ENCODE measurements at places on chromosomes 7 and 10. TPM values are rescaled to one million over a fixed set of nuclear protein-coding genes. Genes with fewer than 3 reads are reported as not detected.

- no peak for DNase-seq
Observed at GRCh38 chr7:76428868-76429805, 4.4 kb downstream of the ZP3 start.

- no peak for DNase-seq
Observed at GRCh38 chr7:157469181-157470016, 132.6 kb downstream of the DNAJB6 start.

DNA sequence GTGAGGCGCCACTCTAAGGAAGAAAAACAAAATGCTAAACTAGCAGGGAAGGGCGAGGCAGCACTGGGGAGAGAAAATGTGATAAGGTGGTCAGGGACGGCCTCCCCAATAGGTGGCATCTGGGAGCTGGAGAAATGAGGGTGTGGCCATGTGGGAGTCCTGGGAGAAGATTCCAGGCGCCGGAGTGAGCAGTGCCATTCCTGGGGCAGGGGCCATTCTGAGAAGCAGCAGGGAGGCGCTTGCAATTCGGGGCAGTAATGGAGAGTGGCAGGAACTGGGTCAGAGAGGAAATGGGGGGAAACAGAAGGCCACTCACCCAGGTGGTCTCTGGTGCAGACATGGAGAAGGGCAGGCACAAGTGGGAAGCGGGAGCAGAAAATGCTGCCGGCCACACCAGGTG, 61.8 kb upstream of the LRRC18 start:
- no peak for DNase-seq

DNA sequence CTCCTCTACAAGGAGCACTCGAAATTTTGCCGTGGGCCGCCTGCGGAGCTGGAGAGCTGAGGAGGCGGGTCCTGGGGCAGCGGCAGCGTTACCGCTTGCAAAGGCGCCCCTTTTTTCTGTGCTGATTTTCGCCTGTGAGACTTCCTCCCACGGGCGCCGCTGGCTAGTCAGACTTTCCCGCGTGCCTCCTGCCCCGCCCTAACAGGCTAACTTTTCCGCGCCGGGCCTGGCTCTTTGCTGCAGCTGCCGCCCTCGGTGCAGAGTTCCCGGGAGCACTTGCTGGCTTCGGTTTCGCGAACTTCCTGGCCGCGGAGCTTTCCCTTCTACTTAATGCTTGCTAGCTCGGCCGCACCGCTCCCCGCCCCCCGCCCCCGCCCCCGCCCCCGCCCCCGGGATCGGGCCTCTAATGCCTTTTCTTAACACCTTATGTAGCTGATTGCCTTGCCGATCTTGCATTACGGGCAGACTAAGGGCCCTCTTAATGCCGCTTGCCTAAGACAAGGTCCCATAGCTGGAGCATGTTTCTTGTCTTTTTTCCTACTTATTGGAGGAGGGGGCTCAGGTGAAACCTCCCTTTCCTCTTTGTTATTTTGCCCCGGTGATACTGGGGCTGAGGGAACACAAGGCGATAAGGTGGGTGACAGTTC, 37.9 kb upstream of the RASGEF1A start:
- DNase-seq, result peak; percentile 66

DNA sequence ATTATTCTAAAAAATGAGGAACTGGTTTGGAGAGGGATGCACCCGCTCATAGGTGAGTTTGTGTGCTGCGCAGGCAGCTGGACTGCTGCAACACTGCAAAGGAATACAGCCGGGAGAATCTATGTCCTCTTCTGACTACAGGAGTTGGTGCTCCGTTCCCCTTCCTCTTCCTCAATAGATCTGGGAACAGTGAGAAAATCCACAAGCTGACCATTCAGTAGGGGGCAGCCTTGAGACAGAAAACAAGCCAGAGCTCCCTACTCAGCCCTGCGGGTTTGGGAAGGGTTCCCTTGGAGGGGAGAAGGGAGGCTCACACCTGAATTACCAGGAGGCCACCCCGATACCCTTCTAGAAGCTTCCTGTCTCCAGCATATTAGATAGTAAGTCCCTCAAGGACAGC, 87.3 kb upstream of the FOXI2 start:
- DNase-seq, result no peak

GRCh38 chr7:137287651-137288258, 55.8 kb downstream of the PTN start:
- DNase-seq, result no peak

DNA sequence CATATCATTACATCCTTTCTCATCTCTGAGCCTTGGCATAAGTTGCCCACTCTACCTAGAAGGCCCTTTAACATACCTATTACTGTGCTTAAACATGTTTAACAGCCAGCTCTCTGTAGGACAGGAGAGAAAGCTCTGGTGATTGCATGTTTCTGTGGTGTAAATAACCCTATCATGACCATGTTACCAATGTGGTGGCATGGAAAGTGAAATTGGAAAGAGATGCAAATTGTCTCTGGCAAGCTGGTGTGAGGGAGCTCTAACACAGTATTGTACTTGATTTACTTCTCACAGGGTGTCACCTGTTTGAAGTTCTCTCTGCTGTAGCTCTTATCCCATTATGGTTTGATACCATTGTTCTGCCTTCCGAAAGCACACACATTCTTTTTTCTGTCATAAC, 231.8 kb upstream of the DKK1 start:
- DNase-seq, result no peak

DNA sequence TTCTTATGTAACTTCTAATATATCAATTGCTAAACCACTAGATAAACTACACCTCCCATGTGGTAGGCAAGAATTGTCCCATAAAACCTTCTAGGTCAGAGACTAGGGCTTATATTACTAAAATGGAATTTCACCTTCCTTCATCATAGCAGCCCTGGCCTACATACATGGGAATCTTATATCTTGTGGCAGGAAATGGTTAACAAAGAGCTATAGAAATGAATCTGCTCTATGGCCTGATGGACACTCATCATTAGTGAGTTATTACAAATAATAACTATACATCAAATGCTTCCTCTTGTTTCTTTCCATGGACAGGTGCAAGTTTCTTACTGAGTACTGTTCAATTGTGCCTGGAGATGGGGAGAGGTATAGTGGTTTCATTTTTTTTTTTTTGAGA, 62.3 kb upstream of the PDLIM1 start:
- no peak for DNase-seq

GRCh38 chr7:54995610-54996363, 23.0 kb upstream of the EGFR start:
- DNase-seq, result no peak

- no peak for DNase-seq
Observed at GRCh38 chr10:116241085-116241484, 31.9 kb downstream of the GFRA1 start.

- DNase-seq, result no peak
Observed at GRCh38 chr7:46955531-46955930, 626.4 kb downstream of the TNS3 start.

- no peak for DNase-seq
Observed at GRCh38 chr7:144691240-144691639, 144.6 kb downstream of the TPK1 start.

DNA sequence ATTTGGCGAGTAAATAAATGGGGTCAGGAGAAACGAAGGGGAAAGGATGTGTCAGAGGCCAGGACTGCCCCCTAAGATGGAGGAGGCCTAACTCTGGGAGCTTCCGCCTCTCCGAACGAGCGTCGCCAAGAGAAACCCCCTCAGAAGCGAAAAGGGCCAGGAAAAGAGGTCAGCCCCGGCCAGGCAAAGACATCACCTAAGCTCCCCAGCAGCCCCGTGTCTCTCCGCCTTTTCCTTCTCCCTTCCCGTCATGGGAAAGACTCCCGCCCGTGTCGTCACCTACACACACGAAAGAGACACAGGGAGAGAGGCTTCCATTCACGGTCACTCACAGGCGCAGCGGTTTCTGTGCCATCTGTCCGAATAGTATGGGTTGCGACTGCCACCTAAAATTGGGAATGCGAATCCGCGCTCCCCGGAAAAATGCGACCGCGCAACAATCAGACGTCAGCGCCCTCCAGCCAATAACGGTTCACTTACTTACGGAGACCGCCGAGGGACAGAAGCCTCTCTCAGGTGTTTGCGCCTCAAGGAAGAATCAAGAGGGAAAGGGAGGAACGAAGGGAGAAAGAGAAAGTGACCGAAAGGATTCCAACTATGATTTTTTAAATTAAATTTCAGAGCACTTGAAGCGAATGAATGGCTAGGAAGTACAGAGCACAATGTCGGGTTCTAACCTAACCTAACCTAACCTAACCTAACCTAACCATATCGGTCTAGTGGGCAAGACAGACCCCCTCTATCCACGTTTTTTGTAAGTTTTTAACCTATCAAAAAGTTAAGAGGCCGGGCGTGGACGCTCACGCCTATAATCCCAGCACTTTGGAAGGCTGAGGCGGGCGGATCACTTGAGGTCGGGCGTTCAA, at the start of gene CWF19L1:
CWF19L1 (minus strand) TSS at position 400 of the 866 bp plus-strand sequence; CDS start at position 355, 45 bp downstream.
- DNase-seq, result peak; percentile 77

DNA sequence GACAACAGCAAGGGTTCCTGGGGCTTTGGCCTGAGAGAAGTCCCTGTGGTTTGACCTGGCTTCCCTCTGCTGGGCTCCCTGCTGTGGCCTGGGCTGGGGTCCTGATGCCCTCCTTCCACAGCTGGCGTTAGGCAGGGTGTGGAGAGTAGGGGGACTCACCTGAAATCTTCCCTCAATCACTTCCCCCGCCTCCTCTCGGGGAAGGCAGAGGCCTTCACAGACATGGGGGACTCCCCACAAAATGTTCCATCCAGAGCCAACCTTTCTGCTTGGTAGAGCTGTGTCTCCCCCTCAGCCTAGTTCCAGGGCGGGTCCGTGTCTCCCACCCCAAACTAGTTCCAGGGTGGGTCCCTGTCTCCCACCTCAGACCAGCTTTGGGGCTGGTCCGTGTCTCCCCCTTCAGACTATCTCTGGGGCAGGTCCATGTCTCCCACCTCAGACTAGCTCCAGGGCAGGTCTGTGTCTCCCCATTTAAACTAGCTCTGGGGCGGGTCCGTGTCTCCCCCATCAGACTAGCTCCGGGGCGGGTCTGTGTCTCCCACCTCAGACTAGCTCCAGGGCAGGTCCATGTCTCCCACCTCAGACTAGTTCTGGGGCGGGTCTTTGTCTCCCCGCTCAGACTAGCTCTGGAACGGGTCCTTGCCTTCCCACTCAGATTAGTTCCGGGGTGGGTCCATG, 2.2 kb downstream of the PVRIG start:
- DNase-seq, result no peak

DNA sequence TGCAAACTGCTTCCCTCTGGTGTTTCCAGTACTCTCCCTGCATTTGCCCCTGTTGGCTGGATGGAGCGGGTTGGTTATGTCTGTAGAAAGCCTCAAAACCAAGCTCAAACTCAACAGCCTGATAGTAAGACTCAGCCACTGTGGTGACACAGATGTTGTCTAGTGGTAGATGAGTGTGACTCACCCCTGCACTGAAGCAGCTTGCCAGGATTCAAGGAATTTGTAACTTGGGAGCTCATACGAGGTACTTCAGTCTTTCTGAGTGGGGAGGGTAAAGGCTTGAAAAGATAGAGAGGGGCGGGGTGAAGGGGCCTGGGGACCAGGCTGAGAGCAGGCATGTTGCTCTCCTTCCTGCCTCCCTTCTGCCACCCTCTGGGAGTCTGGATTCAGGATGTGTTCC, 22.9 kb upstream of the AQP1 start:
- DNase-seq, result no peak

DNA sequence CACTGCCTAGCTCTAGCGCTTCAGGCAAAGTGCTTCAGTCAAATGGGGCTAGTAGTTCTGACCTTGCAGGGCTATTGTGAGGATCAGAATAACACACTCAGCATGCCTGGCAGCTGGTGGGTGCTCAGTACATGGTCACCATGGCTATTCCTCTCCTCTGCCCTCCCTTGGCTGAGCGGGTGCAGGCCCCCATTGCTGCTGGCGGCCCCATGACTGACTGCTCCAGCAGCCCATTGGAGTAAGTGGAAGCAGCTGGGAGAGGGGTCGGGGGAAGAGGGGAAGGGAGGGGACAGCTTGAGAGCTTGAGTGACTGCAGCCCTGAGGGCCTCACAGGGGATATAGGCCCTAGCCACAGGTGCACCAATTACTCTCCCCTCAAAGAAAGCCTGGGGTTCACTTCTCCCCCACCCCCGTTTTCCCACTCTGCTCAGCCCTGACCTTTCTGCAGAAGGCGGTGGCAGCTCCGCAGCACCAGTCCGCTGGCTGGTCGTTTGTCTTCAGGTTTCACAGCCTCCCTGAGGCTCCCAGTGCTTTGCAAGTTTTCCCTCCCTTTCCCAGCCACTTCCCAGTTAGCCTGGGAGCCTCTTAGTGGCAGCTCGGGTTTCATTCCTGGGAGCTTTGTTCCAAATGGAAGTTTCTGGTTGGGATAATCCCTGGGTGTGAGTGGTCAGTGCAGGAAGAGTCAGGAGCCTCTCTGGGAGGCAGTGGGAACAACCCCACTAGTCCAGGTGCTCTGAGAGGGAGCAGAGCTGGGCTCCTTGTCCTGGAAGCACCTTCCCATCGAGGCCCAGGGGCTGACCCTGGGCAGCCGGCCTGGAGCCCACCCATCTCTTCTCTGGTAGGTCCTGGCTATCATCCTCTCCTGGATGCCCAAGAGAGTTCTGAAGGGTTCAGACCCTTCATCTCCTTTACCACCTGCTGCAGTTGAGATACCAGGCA, 16.3 kb downstream of the FGF8 start:
- DNase-seq, result no peak

DNA sequence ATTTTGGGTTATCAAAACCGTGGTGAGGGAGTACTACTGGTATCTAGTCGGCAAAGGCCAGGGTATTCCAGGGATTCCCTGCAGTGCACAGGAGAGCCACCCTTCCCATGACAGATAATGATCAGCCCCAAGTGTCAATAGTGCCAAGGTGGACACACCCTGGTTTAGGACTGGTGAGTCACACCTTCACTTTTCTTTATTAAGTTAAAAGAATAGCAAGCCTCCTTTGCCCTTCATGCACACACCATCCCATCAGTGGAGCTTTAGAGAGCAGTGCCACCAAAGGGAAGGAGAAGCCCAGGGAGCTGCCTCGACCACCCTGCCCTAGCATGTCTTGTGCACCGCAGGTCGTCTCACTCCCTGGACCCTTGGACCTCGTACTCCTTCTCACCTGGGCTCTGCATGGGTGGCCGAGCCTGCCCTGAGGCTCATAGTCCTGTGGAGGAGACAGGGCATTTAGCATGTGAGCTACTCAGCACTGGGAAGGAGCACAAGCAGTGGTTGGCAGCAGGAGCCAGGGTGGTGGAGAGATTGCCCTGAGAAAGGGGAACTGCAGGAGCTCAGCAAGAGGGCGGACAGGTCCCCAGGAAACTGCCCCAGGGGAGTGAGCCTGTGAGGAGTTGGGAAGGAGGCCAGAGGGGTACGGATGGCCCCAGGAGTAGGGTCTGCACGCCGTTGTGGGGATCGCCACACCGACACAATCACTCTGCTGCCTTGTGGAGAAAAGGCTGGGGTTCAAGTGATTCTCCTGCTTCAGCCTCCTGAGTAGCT, 17.4 kb downstream of the UBE2D4 start:
- DNase-seq, result no peak

DNA sequence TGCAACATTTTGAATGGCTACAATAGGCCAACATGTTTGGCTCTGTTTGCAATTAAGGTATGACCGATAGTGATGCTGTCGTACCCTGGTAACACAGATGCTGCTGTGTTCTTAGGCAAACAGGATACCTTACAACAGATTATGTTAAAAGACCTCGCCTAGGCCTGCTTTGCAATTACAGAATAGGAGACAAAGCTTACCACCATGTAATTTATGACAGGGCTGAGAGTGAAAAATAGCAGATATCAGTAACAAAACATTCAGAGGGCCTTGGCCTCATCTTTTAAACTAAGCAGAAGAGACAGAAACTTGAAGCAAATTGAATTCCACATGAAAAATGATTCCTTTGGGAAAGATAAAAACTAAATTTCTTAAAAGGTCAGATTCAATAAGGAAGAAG, 29.4 kb upstream of the ABLIM1 start:
- no peak for DNase-seq

FKBP9 gene
- total RNA-seq, result 0.37 TPM

LGI1 gene
- total RNA-seq, result not detected

AKR1C1 gene
- total RNA-seq, result 1.0 TPM

HOXA11 gene
- not detected for total RNA-seq

PRKG1 gene
- not detected for total RNA-seq

ELMO1 gene
- total RNA-seq, result 73.4 TPM

WEE2 gene
- total RNA-seq, result not detected

ENO4 gene
- not detected for total RNA-seq

All from activated naive CD8-positive, alpha-beta T cell treated with anti-CD3 and anti-CD28 coated beads, Interleukin-2, amount 10 ng/mL, durations not matched to agents 7 days and 5 days (primary cell).